Activated B cell treated with CpG ODN at 0.5 μM for 24 hours (primary cell): ENCODE measurements at places on chromosomes 3 and 15.

DNA sequence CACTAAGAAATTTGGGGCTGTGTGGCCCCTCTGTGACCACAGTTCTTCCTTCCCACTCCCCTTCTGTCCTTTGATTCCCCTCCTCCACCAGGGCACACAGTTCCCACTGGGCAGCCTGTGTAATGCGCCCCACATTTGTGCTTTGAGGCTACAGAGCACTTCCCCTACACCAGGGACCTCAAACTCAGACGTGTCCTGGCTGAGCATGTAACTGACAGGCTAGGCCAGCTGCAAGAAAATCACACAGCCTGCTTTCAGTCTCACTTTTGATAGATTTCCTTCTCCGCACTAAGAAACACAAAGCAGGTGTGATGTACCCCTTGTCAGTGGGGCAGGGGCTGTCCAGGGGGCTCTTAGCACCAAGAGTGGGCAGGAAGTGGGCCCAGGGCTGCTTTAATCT, 29.6 kb downstream of the PRKCD start:
- DNase-seq, result no peak

DNA sequence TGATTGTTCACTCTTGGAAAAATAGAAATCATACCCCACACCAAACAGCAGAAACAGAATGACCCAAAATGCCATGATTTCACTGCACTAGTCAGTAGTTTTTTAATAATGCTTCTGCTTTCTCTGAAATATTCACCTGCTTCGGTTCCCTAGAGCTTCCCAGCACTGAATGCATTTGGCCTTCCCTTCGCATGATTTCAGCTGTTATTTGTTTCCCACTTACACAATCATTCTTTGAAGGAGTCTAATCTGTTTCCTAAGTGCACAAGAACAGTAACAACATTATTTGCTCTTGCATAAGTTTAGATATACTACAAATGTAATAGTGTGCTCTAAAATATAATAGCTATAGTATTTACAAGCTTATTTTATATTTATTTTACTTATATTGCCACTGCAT, 178.7 kb downstream of the STAC start:
- no peak for DNase-seq

DNA sequence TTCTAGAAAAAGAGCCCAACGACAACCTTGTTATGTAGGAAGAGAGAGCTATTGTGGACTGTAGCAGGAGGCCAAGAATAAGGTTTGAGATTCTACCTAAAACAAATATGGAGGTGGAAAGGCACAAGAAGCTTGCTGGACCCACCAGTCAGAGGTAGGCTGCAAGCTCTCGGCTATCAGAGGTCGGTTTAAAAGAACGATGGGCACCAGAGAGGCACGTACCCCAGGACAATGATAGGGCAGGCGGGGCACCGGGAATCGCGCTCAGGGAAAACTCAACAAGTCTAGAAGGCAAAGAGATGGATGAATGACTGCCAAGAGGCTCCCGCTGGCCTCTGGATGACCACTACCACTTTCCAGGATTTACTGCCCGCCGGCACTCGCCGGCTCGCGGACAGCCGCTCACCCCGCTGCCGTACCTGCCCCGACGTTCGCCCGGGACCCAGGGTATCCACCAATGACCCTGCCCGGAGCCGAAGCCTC, 1.1 kb downstream of the HDGFL3 start:
- no peak for DNase-seq

- no peak for DNase-seq
Measured at GRCh38 chr3:170323331-170323730, 34.2 kb upstream of the SKIL start.

- no peak for DNase-seq
Measured at GRCh38 chr15:56320861-56321260, 44.4 kb upstream of the TEX9 start.

- no peak for DNase-seq
Measured at GRCh38 chr3:13517253-13517977, 31.5 kb upstream of the FBLN2 start.

DNA sequence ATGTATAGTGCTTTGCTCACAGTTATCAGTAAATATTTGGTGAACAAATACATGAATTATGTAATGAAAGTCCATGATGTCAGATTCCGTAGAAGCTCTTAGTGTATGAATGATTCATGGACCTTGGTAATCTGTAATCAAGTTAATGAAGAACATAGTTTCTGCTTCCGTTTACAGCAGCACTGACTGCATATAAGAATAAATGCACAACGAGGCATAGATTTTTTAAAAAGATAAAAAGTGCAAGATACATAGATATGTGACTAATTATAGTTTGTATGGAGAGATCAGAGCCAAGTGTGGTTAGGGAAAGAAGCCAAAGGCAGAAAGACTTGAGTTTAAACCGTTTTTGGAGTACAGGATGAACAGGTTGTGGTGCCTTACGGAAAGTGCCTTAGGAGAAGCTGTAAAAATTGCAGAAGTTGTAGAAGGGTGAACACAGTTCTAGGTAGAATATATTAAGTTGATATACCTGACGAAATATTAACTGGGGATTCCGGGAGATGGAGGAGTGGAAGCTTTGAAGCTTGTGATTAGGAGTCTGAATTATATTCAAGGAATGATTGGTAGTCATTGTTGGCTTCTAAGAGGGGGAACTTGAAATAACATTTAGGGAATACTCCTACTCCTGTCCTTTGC, 293.1 kb downstream of the NLGN1 start:
- no peak for DNase-seq

GRCh38 chr15:77643764-77644163, 11.1 kb upstream of the LINGO1 start:
- no peak for DNase-seq

DNA sequence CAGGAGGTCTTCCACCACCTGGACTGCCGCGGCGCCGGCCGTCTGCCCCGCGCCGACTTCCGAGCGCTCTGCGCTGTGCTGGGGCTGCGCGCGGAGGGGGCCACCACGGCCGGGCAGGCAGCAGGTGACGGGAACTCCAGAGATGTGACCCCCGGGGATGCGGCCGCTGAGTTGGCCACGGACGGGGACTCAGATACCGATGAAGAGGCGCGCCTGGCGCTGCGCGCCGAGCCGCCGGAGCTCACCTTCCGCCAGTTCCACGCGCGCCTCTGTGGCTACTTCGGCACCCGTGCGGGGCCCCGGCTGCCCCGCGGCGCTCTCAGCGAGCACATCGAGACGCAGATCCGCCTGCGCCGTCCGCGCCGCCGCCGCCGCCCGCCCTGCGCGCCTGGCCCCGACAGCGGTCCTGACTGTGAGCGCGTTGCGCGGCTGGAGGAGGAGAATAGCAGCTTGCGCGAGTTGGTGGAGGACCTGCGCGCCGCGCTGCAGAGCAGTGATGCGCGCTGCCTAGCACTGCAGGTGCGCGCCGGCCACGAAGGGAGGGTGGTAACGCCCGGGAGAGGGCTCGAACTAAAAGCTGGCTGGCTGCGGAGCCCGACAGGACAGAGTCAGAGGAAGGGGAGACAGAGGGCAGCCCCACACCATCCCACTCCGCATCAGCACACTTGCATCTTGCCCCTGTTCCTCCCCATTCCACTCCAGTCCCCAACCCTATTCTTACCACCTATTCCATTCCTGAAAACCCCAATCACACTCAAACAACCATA, 885 bp downstream of the EFCC1 start:
- DNase-seq, result peak; percentile 31

DNA sequence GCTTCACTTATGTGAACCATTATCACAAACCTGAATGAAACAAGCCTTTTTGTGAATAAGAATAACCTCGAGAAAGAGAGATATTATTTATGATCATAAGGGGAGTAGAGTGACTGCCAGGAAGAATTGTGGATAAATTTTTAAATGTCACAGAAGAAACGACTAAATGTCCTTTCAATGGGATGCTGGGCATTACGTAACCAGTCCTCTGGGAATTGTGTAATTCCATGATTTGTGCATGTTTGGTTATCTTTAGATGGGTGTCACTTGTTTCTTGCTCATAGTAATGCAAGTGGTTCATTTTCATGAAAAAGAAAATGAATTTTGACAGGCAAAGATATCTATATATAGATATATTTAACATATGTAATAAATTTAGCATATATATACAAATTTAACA, 379.5 kb upstream of the AGTR1 start:
- no peak for DNase-seq

- DNase-seq, result no peak
Measured at GRCh38 chr3:196192524-196193051, 18.6 kb downstream of the ZDHHC19 start.

DNA sequence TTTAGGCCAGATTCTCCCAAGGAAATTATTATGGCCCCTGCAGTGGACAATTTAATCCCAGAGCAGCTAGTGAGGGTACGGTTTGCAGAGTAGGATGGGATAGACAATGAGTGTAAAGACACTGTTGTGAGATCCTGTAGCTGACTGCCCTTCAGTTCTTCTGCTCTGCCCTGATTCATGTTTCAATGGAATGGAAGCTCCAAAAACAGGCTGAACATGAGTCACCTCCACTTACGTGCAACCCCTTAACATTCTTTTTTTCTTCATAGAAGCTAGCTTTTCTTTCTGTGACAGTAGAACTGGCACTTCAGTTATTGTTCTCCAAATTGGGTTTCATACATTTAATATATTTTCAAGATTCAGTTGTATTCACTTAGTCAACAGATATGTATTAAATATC, 32.1 kb downstream of the CLDN18 start:
- no peak for DNase-seq

DNA sequence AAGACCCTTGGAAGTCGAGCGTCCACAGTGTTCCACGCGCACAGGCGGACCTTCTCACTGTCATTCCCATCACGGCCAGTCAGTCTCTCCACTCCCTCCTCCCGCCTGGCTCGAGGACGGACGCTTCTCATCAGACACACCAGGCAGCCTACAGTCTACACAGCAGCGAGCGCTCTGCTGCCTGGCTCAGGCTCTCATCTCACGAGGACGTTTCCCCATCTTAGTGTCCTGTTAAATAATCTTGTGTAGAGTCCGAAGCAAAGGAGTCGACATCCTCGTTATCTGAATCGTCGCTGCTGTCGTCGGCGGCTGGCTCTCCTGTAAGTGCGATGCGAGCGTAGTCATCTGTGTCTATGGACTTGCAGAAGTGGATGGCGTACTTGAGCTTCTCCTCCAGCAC, 12.4 kb upstream of the OCA2 start:
- no peak for DNase-seq

- DNase-seq, result no peak
Measured at GRCh38 chr3:146843476-146843875, 238.3 kb upstream of the PLSCR5 start.

DNA sequence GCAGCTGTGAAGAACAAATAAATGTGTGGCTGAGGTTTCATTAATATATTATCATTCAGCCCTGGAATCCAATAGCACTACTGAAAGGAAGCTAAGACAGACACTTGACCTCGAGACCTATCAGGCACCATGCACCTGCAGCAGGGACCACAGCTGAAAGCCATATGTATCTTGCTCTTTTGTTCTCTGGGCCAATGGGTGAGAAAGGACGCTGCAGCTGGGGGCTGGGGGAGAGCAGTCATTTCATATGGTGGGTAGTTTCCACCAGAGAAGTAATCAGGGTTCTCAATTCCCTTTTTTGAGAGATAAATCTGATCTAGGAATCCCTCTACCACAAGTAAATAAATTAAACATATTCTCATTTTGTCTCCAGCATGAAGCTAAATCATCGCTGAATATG, 225.6 kb upstream of the STRIT1 start:
- no peak for DNase-seq

- no peak for DNase-seq
Measured at GRCh38 chr15:67195305-67195704, 59.2 kb downstream of the AAGAB start.

GRCh38 chr3:39255503-39256325, 24.1 kb downstream of the CX3CR1 start:
- peak; percentile 57 for DNase-seq

DNA sequence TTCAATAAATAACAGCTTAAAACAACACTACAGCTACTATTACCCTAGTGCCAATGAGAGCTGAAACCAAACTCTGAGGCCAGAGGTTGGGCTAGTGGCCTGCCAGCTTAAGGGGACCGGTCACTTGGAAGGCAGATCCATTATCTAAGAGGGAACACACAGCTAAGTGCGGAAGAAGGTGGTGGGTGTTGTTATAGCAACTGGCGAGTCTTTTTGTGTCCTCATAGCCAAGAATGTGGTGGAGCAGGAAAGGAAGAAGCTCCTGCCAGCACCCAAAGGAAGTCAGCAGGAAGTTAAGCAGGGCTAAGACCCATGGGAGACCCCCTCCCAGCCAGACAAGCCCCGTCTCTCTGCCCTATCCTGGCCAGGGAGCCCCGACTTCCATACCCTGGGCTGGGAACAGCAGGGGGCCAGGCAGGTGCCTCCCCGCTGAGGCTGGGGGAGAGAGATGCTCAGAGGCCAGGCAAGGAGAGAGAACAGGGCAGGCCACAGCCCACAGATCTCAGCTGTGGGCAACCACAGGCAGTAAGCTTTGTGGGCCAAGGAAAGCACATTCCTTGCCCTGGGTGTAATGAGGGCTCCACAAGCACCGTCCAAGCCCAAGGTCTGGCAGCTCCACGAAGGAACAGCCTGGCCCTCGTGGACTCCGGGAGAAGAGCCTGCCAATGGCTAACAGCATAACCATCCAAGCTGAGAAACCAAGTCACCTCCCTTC, 34.0 kb upstream of the HRH1 start:
- no peak for DNase-seq

DNA sequence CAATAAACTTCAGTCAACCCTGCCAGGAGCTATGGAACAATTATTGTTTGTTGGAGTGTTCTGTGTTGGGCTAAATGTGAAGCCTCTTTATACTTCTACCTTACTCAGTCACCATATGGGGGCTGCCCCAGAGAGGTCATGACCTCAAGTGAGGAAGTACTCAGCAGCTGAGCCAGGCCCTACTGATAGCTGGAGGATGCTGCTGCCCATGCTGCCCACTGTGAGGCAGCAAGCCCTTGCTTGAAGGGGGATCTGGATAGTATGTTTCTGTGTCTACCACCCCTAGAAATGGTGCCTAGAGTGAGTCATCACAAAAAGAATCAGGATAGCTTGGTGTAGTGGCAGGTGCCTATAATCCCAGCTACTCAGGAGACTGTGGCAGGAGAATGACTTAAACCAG, 4.5 kb upstream of the RPL24 start:
- no peak for DNase-seq

- DNase-seq, result no peak
Measured at GRCh38 chr3:22928216-22929110, 274.7 kb upstream of the UBE2E2 start.

GRCh38 chr15:69380726-69381105, 33.4 kb upstream of the KIF23 start:
- DNase-seq, result no peak

DNA sequence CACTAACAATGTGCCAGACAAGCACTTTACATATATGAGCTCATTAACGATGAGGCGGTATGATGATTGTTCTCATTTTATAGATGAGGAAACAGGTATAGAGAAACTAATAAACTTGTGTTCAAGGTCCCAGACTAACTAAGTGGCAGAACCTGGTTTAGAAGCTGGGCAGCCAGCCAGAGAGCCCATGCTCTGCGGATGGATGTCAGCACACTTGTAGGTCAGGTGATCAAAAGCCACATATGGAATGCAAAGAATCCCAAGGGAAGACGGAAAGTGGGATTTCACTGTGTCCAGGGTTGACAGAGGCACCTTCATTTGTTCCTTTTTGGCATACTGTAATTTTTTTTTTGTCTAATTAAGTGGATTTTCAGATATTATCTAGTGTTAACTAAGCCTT, 103.7 kb downstream of the EFL1 start:
- DNase-seq, result no peak

DNA sequence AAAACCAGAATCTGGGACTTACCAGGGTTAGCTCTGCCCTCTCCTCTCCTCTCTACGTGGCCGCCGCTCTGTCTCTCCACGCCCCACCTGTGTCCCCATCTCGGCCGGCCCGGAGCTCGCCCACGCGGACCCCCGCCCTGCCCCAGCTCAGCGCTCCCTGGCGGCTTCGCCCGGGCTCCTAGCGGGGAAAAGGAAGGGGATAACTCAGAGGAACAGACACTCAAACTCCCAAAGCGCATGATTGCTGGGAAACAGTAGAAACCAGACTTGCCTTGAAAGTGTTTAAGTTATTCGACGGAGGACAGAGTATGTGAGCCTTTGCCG, 5.4 kb downstream of the ISL2 start:
- no peak for DNase-seq
